ENCODE measurements at places on chromosomes 7 and 10.

DNA sequence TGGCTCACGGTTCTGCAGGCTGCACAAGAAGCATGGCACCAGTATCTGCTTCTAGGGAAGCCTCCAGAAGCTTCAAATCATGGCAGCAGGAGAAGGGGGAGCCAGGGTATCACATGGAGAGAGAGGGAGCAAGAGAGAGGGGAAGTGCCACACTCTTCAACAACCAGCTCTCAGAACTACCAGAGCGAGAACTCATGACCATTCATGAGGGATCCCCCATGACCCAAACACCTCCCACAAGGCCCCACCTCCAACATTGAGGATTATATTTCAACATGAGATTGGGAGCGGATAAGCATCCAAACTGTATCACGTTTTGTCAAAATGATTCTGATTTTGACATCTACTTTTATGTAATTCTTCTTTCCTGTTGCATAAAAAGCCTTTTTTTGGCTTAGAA lies 38.5 kb downstream of the CREM start:
- no peak for DNase-seq

DNA sequence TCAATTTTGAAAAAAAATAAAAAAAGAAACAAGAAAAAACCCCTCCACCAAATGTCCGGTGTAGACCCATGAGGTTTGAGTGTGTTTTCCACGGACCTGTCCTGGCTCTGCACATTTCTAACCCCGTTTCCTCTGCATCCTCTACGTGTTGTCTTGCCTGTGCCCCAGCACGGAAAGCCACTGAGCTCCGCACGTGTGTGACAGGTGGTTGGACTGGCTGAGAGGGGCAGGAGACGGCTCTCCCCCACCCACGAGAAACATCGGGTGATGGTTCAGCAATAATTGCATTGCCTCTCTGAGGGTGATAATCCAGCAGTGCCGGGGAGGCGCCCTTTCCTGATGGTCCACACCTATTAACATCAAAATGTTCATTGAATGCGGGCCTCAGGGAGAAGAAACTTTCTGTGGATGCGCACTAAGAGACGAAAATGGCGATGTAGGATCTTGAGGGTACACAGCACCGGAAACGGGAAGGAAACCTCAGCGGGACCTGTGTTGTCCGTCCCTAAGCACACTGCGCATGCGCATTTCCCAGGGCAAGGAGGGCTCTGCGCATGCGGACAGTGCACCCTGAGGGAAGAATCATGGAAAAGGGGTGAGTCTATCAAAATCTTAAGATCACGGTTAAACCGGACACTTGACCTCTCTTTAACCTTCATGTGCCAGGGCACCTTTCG lies 470.1 kb upstream of the ADARB2 start:
- no peak for DNase-seq

GRCh38 chr7:18408461-18408860 lies 87.1 kb upstream of the HDAC9 start:
- DNase-seq = no peak

GRCh38 chr10:548238-548901 lies 141.1 kb downstream of the DIP2C start:
- no peak for DNase-seq

DNA sequence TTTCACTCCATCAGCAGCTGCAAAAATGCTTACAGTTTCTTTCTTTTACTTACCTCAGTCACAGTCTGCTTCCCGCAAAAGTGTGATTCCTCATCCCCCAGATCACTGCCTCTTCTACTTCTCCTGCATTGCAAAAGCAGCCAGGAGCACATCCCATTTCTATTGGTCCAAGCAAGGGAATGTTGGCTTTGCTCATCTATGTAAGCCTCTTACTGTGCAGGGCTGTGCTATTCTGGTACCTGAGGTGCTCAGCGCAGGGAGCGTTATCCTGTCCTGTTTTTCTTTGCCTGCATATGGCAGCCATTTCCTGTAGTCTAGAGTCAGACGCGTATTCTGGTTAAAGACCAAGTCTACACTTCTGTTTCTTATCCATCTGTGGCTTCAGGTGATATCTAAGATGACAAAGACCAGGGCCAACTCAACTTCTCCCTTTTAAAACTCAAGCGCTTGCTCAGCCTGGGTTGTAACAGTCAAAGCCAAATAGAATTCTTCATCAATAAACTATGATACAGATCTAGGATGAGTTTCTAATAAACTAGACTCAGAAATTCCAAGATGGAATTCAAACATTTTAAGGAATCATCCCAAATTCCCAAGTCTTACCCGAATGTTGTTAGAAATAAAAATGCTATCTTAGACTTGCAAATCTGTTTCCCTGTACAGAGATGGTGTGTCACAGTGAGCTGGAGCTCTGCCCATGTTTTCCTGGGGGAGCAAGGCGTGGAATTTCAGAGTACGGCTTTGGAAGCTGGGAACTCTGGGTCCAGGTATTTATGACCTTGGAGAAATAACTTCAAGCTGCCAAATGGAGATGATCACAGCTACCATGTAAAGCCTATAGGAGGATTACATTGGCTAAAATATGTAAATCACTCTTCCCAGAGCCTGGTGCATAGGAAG lies 6.1 kb upstream of the RBM17 start:
- no peak for DNase-seq

GRCh38 chr10:71008150-71008549 lies 119.8 kb upstream of the PCBD1 start:
- DNase-seq = no peak

- no peak for DNase-seq
These were observed 41.7 kb downstream of the PPP1R3C start for GRCh38 chr10:91590904-91591796.

DNA sequence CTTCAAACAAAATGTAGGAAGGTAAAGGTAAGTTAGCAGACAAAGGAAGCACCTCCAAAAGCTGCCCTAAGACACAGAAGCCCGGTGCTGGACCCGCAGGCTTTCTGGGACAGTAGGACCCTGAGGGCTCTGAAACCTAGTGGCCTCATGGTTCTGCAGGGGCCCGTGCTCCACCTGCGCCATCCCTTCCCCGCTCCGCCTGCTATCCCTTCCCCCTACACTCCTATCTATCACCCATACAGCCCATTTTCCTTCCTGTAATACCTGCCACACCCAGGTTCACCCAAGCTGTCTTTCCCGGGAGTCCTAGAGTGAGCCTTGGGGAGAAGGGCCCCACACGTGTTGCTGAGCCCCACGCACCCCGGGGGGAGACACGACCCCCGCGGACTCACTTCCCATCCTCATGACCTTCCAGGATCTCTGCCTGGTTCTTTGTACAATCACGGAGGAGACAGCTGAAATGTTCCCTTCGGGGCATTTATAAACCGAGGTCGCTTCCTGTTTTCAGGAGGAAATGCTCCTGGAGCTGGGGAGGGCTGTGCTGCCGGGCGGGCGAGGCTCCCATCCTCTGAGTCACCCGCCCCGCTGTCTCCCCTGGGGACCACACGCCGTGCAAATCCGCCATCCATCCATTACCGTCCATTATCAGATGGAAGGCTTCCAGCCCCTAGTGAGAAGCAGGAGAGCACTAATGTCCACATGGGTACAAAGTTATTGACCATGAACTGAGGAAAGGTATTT lies 251.7 kb upstream of the PITRM1 start:
- no peak for DNase-seq

DNA sequence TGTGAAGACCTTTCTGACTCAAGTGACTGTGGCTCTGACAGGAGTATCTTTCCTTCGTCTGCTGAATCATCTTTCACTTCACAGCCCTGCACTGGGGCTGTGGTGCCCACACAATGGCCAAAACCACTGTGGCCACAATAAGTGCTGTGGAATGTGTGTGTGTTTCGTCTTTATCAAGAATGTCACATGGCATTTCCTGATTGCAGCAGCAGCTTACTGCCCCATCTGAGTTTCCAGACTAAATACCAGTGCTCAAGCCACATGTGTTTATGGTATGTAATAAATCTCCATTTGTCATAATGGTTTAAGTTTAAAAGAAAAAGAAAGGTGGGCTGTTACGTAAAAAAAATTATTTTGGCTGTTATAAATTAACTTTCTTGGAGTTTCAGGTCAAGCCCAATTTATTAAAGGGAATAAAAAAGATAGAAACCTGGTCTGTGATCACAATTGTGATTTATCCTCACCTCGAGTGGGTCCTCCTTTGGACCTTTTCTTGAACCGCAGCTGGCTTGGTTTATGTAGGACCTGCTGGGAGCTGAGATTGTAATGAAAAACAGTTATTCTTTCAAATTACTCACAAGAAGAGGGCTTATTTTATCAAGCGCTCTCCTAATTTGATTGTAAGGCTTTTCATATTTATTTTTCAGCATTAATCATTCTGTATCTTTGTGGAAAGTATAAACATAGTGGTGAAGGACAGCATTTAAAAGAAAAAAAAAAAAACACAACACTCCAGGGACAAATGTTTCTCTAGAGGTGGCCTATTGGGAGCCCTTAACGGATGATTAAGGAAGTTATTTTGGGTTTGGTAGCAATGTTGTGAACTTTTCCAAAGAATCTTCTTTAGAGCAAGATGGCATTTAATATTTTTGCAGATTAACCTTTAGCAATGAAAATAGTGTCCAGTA lies 116.2 kb downstream of the LRMDA start:
- no peak for DNase-seq

DNA sequence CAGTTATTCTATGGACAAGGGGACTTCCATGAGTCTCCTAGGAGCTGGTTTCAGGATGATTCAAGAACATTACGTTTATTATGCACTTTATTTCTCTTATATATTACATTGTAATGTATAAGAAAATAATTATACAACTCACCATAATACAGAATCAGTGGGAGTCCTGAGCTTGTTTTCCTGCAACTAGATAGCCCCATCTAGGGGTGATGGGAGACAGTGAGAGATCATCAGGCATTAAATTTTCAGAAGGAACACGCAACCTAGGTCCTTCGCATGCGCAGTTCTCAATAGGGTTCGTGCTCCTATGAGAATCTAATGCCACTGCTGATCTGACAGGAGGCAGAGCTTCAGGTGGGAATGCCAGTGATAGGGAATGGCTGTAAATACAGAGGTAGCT lies 137.9 kb downstream of the ANKRD30A start:
- no peak for DNase-seq

- DNase-seq = no peak
These were observed 145.3 kb downstream of the RPS24 start for GRCh38 chr10:78178940-78179339.

DNA sequence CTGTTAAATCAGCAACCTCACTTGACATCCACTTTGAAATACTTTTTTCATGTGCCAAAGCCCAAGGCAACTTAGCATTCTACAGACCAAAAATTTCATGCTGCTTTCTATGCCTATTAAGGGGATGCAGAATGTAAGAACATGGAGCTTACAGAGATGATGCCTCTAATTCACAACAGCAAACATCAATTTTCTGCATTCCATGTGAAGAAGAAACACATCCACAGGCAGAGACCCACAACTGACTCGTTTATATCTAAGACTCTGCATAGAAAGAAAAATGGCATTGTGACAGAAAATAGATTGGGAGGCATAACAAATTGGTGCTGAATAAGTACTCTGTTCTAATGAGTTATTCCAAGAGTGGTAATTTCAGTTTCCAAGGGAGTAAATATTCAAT lies 107.6 kb downstream of the SGMS1 start:
- no peak for DNase-seq

- DNase-seq = no peak
These were observed 207.3 kb downstream of the FAM107B start for GRCh38 chr10:14567421-14567820.

GRCh38 chr10:68212721-68213352 lies 19.1 kb downstream of the ATOH7 start:
- DNase-seq = no peak

- no peak for DNase-seq
These were observed 16.4 kb downstream of the GSDME start for GRCh38 chr7:24740871-24741270.

DNA sequence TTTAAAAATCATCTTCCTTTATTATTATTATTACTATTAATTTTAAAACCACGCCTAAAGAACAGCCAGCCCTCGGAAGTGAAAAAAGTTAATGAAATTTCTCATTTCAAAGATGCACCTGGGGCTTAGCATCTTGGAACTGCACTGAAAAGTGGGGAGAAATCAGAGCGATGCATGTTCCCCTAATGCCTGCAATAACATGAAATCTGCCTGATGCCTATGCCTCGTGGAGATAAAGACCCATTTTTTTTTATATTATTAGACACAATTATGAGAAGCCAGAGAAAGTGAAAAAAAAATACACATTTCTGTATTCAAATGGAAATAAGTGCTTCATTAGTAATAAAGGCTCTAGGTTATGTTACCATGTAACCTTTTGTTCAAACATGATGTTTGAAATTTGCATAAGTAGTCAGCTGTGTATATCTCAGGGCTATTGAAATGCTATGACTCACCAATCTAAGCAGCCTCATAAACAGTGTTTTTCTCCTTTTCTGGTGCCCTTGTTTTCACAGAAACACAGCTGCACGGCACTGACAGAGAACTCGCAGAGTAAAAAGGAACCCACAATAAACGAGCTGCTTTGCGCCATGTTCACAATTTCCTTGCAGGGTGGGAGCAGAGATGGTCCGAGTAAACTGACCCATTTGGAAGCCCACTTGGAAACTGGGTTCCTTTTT lies 175.8 kb upstream of the PRKCQ start:
- no peak for DNase-seq

GRCh38 chr7:17661982-17662585 lies 278.2 kb downstream of the SNX13 start:
- no peak for DNase-seq

DNA sequence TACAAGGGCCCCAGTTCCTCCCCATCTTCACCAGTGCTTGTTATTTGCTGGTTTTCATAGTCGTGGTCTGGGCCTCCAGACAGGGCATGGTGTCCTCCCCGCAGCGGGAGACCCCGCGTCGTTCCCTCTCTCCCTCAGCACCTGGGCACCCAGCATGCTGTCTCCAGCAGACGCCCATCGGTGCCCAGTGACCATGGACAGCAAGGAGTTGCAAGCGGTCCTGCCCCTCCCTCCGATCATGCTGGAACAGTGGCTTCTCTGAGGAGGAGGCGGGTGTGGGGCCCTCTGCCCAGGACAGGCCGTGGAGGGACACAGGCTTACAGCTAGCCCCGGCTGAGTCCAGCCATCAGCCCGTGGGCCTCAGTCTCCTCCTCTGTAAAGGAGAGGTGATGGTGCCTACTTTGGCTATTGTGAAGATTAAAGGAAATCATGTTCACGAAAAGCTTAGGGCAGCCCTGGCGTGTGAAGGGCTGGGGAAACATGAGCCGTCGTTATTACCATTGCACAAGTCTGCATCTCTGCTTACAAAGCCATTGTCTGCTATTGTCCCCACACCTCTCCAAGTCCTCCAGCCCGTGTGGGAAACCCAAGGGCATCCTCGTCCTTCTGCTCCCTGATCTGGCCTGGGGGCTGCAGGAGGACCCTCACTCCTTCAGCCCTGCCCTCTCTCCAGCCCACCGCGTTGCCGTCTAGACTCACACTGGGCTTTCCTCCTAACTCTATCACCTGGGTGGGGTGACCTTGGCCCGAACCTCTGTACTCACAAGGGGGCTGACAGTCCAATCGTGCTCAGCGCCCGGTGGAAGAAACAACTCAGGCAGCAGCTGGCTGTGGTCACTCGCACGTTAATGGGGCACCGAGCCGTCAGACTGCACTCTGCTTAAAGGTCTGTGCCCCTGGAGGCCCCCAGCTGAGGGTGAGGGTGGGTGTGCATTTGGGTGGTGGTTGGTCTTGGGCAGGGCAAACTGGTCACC lies 29.9 kb downstream of the EN2 start:
- no peak for DNase-seq

GRCh38 chr7:5477723-5478531 lies 54.3 kb upstream of the TNRC18 start:
- DNase-seq = no peak
